ENCODE measurements at places on chromosomes 11 and 22.

GRCh38 chr11:15726893-15727519, 612.3 kb downstream of the INSC start:
- no peak for DNase-seq

GRCh38 chr11:60155931-60156330, 27.0 kb downstream of the MS4A6A start:
- no peak for DNase-seq

GRCh38 chr11:128796270-128796669, 70.8 kb downstream of the KCNJ1 start:
- DNase-seq: no peak

- no peak for DNase-seq
Observed at GRCh38 chr11:86978756-86979608, 23.8 kb upstream of the FZD4 start.

GRCh38 chr11:3380706-3381545, 2.0 kb upstream of the ZNF195 start:
- no peak for DNase-seq

- DNase-seq: no peak
Observed at GRCh38 chr11:124970925-124971324, 16.9 kb downstream of the CCDC15 start.

- no peak for DNase-seq
Observed at GRCh38 chr11:120121914-120122473, 15.9 kb downstream of the TRIM29 start.

DNA sequence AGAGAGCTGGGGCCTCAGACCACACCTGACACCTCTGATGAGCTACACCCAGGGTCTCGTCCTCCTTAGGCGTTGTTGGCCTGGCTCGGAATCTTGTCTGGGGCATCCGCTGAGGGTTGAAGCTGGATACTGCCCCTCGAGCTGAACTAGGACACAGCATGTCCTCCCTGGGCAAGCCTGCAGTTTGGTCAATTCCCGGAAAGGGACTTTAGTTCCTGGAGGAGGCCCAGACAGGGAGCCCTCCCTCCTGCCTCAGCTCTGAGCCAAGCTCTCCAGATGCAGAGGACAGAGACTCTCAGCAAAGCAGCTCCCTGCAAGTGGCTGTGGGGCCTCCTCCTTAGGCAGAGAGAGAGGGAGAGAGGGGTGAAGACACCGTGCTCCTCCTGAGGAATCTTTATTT, 4.9 kb downstream of the APOL3 start:
- no peak for DNase-seq

All from activated CD8-positive, alpha-beta memory T cell treated with anti-CD3 and anti-CD28 coated beads for 1 hour (primary cell).